NCI-H1436 treated with DMSO at 0.1 percent for 48 hours (cell line): ENCODE measurements at places on chromosomes 1 and 21.
A peak's percentile ranks its signal among the peaks of the same experiment; 100 is the strongest.

GRCh38 chr1:19257178-19257914, 5.7 kb downstream of the MRTO4 start:
- no peak for DNase-seq

GRCh38 chr1:60899464-60899863, 182.9 kb upstream of the NFIA start:
- DNase-seq: no peak

DNA sequence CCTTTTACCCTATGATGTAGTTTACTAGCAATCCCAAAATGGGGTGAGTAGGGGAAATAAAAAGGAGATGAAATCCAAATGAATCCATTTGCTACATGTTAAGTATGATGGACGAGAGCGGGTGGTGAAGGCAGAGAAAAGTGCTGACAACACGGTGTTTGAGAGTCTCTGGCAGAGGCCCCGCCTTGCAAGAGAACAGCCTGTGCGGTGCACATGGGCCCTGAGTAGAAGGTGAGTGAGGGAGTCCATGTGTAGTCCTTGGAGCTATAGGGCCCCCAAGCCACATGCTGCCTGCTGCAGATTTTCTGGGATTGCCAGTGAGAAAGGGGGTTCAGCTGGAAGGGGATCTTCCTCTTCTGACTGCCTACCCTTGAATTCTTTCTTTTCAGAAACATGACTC, 177.1 kb downstream of the TNR start:
- no peak for DNase-seq

DNA sequence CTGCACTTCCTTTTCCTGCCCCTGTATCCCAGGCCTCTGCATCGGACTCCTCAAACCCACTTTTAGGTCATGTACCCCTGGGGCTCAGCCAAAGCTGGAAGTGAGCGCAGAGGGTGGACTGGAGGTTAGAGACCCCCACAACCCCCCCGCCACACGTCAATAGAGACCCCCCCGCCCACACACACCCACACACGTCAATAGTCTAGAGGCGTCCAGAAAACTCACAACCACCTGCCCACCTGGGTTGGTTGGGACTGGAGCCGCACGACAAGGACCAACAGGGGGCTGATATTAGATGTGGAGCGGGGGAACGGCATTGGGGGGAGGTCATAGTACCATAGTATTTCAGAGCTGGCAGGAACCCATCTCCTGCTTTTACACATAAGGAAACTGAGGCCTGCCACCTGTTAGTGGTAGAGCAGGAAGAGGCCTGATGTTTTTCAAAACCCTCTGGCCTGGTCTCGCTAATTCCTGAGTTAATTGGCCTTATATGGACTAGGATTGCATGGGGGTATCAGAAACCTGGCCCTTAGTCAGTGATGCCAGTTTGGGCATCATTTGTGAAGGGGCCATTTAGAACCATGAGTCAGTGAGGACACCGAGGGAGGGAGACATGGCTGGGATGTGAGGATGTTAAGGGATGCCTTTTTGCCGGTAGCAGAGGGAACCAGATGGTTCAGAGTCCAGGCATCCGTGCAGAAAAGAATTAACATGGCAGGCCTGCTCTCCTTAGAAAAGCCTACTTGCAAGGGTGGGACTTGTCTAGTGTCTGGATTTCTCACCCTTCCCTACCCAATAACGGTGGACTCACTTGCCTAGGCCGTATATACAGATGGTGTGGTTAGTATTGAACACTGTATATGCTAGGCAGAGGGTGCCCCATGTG, 1.1 kb downstream of the NENF start:
- no peak for DNase-seq

GRCh38 chr1:44328671-44329416, 26.2 kb downstream of the ERI3 start:
- no peak for DNase-seq

DNA sequence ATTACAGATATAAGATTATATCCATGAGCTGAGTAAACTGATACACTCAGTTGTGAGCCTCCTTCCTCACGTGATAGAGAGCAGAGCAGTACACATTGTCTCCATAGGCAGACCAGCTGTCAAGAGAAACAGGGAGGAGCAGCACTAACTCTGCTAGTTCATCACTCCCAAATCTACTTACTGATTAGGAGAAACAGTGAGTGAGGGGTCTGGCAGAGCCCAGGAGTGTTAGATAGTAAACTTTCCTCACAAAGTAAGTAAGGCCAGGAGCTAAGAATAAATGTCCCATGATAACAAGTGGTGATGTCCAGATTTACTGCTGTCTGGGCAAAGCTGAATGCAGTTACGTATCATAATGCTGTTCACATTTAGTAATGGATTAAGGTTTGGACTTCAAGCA, 168.6 kb upstream of the KCNK2 start:
- no peak for DNase-seq

DNA sequence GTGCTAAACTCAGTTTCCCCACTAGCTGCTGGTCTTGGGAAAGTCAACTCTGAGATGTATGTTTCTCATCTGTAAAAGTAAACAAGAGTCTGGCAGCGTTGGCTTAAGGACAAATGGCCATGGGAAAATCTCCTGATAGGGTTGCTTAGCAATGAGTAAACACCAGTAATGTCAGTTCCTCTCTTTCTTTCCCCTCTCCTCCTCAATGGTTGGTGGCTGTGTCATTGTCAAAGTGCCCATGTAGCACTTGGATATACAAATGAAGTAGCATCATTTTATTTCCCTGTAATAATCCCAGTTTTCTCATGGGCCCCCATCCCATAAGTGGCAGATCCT, 2.2 kb upstream of the FYB2 start:
- no peak for DNase-seq

DNA sequence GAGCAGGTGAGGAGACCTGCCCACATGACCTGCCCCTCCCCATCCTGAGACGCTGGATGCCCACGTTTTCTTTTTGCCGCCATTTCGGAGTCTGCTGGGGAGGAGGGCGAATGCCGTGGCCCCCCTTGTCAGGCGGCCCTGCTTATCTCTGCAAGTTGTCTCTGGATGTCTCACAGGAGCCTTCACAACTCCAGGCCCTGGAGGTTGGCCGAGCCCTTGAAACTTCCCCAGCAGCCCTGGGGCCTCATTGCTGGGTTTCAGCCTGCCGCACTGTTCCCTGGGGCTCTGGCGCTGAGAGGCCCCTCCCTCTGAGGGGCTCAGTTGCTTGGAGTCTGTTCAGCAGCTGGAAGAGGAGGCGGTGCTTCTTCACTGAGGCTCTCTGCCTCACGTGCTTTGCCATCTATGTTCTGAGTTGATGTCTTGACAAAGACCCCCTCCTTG, 29.8 kb upstream of the ZBTB21 start:
- no peak for DNase-seq

DNA sequence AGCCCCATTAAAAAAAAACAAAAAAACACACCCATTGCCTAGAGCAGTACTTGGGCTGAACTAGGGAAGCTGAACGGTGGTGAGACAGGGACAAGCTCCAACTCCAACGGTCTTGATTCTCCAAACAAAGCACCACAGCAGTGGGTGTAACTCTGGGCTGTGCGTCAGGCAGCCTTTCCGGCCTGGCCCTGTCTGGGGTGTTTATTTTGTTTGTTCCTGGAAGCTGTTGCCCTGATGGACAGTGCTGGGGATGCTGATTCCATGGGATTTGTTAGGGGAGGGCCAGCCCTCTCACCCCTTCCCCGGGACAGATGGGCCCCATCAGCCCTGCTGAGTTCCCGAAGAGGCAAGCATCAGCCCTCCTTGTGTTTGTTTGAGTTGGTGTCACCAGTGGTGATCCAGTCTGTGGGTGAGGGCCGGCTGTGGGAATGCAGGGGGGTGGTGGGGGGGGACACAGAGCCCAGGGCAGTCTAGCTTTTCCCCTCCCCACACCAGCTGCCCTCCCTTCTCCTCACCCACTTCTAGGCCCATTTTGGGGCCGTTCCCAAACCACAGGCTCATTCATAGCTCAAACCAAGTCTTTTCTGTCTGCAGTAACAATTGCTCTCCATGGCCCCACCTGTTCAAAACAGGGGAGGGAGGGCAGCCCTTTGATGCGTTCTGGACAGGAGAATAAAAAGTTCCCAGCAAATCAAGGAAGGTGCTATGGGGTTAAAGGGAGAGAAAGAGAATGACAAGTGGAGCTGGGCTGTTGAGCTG, 4.5 kb downstream of the WNT2B start:
- DNase-seq: no peak

GRCh38 chr1:230010603-230011332, 56.3 kb upstream of the GALNT2 start:
- DNase-seq: no peak

- DNase-seq: no peak
Measured at GRCh38 chr1:179043266-179043665, 17.6 kb downstream of the FAM20B start.

DNA sequence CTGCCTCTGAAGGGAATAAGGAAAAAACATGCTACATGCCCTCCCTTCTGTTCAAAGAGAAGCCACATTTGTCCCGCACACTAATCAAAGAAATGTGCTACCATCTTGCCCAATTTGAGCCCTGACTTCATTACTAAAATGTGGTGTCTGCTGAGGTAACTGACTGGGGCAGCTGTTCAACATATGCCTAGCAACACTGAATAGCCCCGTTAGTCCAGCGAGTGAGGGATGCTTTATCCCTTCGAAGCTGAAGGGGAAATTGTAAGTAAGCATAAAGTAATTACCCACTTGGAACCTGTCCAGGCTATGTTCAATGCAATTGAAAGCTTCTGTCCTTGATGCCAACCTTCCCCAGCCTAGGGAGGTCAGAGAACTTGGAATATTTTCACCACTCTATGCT, 310.6 kb downstream of the SEC16B start:
- DNase-seq: no peak

DNA sequence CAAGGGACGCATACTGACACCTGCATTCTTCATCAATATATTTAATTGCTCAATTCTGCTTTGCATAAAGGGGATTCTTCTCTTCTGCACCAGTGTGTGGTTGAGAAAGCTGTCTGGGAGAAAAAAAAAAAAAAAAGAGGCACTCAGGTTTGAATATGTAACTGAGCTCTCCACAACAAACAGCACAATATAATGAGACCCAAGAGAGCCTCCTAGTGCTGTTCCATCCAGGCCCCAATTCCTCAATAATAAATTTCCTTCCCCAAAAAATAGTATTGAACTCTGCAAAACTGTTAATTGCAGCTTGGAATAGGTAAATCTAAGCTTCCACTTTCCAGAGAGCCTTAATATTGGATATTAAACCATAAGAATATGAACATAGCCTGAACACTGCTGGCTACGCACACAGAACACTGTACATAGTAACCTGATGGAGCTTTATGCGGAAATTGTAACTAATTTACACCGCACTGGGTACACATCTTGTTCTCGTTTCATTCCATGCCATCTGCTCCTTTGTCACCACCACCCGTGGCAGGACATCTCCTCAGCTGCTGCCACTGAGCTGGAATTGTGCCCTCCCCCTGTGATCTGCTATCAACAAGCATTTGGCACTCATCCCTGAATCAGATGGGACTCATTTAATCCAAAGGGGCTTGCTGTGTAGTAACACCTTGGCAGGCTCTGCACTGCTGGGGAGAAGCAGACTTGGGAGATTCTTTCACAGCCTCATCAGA, 272.0 kb downstream of the HHIPL2 start:
- peak; percentile 72 for DNase-seq

GRCh38 chr1:200526709-200527612, 93.6 kb downstream of the KIF14 start:
- no peak for DNase-seq
